ENCODE measurements at places on chromosomes 5 and 9.

GRCh38 chr9:81539317-81539716 lies 150.0 kb downstream of the TLE1 start:
- DNase-seq, result no peak

DNA sequence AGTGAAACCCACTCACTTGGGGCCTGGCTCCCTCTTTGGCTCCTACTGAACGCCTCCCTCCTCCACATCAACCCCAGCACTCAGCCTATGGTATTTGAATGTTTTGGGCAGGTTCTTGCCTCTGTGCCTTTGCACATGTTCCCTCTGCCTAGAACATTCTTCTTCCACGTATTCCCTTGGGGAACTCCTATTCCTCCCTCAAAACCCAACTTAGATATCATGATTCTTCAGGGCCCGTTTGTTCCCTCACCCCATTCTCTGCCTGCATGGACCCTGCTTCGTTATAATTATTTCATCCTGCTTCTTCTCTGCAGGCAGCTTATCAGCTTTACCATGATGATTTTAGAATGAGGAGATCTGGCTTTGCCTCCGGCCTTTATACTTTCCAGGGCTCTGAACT lies 215.0 kb upstream of the IER5L start:
- no peak for DNase-seq

DNA sequence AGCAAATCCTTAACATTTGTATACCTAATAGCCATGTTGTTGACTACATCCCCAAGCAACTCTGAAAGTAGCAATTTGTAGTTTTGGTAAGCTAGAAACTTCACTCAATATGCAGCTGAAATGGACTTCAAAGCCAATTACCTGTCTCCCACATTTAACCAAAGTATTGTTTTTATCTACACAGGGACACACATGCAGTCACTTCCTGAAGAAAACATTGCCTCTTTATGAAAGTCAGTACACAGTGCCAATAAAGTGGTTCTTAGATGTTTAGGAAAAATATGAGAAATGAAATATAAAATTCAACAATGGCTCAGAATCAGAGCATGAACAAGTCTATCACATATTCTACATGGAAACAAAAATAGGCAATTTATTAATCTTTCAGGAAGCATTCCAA lies 49.2 kb downstream of the OXCT1 start:
- DNase-seq, result no peak

DNA sequence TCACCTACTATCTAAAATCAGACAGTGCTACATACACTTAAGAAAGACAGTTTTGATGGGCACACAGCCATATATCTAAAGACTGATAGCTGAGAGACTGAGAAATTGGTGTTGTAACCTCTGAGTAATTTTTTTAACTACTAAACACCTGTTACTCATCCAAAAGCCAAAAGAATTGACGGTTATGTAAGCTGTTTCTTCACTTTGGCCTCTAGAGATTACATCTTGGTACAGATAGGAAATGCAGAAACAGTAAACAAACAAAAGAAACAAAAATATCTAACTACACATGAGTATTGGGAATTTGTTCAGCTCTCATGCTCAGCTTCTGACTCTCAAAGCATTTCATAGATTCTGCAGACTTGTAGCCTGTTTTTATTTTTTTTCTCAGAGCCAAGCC lies 152.1 kb upstream of the GAS1 start:
- DNase-seq, result no peak

DNA sequence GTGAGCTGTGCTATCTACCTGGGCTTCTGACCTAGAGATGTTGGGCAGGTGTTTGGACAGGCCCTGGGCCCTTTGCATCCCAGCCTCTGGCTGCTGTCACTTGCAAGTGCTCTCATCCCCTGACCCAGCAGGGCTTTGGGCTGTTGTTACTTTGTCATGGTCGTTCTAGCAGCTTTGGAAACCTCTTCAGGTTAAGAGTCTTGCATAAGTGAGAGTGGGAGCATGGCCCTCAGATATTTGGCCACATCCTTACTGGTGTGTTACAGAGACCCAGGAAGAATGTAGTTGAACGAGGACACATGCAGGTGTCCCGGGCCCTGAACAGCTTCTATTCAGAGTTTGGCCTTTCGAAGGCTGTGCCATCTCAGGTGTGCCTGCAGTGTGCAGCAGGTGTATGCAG lies 4.5 kb downstream of the TENT4A start:
- DNase-seq, result no peak

DNA sequence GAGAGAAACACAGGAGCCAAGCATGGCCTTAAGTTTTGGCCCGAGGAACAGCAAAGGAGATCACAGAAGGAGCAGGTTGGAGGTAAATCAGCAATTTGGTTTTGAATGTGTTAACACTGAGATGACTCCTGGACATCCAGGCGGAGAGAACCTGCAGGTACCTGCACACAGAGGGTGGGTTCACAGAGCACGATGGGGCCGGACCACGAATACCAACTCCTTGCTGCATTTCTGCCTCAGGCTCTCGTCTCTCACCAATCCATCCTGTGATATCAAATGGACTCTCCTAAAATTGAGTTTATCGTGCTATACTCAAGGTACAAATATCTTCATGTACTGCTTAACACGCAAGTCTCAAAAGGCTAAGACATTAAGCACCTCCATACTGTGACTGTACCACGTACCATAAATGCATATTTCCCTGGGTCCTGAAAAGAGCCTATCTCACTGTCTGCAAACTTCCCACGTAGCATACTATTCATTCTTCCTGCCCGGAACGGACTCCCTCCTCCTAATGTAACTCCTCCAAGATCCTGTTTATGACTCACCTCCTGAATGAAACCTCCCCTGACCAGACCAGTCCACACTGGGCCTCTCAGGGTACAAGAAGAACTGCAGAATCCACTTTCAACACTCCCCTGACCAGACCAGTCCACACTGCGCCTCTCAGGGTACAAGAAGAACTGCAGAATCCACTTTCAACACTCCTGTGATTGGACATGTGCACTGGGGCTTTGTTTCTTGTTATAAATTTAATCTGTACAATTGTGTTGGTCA lies 380.8 kb upstream of the RFX3 start:
- DNase-seq, result no peak

GRCh38 chr5:146632620-146633322 lies 116.8 kb upstream of the GPR151 start:
- peak; percentile 59 for DNase-seq

DNA sequence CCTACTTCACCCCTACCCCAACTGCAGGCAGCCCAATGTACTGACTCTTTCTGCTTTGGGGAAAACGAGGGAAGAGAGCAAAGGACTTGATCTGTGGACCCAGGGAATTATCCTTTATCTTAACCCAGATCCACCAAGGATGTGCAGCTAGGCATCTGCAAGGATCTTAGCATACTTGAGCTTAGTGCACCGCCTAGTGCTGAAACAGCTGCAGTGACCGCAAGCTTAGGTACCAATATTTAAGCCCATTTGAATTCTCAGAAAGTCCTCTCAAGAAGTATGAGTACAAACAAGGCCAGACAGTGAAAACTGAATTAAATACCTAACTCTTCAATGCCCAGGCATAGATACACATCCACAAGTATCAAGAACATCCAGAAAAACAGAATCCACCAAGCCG lies 576.7 kb upstream of the ADAMTS16 start:
- peak; percentile 74 for DNase-seq

GRCh38 chr5:149782018-149782894 lies 52.1 kb downstream of the PPARGC1B start:
- no peak for DNase-seq

- no peak for DNase-seq
These were observed 6.8 kb upstream of the CTNNAL1 start for GRCh38 chr9:109020113-109020512.

DNA sequence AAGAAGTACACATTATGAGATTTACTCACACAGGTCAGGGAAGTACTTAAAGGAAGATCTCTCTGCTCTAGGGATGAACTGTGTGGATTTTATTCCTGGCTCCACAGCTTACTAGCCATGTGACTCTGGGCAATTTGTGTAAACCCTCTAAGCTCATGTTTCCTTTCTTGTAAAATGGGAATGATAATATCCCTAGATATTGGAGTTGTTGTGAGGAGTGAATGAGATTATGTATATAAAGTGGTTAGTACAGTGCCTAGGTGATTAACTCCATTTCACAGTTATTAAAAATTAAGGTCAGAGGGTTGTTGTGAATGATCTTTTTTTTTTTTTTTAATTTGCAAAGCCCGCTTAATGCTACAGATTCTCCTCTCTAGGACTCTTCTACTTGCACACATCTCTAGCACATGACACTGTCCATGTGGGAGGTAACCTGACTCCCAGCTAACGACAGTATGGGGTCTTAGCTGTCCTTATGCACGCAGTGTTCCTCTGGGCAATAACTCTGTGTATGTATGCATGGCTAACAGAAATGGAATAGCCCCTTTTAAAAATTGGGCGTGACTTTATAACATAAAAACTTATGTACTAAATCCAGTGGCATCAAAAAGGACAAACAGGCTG lies 23.9 kb upstream of the MYOT start:
- peak; percentile 17 for DNase-seq

DNA sequence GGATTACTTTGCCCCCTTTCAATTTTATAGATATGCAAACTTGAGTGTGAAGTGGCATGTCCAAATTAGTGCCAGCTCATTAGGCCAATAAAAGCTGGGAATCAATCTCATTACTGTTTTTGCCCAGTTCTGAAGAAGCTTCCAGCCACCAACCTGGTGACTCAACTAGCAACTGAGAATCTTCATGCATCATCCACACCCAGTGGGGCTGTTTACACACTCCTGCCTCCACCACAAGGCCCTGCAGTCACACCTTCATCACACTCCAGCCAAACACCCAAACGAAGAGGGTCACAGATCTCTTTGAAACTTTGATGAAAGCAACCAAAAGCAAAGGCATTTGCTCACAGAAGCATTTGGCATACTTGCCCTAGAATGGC lies 41.3 kb upstream of the S1PR3 start:
- DNase-seq, result no peak

DNA sequence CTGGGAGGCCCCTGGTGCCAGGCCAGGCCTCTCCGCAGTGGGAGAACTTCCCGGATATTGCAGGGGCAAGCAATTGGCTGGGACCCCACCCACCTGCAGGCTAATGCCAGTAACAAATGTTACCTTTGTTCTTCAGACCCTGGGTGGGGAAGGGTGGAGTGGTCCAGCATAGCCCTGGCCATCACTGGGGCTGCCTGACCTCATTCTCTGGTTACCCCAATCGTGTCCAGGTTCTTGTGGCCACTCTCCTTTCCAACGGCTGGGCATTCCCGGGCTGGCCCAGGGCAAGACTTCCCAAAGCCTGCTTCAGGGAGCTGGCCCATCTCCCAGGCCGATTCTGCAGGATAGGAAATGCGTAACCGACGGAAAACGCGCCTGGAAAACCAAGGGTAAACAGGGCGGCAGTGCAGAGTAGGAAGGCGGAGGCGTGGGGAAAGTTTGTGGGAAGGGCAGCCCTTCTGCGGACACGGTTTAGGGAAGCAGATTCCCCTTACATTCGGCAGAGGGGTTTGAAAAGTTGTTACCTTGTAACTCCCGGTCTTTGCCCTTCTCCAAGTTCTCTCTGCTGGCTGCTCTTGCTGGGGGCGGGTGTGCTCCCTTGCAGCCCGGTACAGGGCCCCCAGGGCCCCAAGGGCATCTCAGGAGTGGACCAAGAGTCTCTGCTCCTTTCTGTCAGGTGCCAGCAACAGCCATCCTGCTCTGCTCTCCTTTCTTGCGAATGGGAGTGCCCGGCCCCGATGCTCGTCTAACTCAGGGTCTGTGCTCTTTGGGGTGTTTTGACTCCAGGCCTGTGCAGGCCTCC lies 3.5 kb downstream of the NRARP start:
- no peak for DNase-seq

GRCh38 chr9:4820168-4820567 lies 27.4 kb downstream of the RCL1 start:
- no peak for DNase-seq

GRCh38 chr9:27340285-27340674 lies 43.3 kb upstream of the EQTN start:
- DNase-seq, result no peak

DNA sequence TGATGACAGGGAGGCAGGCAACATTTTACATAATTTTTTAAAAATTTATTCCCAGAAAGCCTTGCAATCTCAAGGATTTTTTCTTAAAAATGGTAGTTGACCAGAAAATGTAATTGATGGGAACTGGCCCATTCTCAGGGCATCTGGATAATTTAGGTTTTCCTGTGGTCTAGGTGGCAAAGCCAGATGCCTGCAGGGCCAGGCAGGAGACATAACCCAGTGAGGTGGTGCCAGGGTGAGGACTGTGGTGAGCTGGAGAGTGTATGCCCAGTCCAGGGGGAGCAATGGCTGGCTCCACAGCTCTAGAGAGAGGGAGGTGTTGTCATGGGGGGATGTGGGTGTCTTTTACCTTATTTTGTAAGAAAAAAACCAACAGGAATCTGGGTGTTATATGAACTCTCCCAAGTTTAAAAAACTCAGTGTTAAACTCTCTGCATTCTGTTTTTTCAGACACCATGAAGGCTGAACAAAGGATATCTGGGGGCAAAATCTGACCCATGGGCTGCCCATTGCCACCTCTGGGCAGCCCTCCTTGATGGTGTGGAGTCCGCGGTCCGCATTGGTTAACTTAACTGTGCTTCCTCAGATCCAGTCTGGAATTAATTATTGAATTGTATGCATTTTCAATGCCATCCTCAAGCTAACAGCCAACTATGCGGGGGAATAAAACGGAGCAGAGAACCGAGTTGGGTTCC lies 43.9 kb downstream of the BOD1 start:
- no peak for DNase-seq

GRCh38 chr9:18331310-18331684 lies 142.7 kb upstream of the ADAMTSL1 start:
- peak; percentile 69 for DNase-seq

GRCh38 chr9:95311961-95312360 lies 5.5 kb downstream of the FANCC start:
- DNase-seq, result no peak

GRCh38 chr5:147534172-147534951 lies 24.5 kb upstream of the DPYSL3 start:
- peak; percentile 3 for DNase-seq

DNA sequence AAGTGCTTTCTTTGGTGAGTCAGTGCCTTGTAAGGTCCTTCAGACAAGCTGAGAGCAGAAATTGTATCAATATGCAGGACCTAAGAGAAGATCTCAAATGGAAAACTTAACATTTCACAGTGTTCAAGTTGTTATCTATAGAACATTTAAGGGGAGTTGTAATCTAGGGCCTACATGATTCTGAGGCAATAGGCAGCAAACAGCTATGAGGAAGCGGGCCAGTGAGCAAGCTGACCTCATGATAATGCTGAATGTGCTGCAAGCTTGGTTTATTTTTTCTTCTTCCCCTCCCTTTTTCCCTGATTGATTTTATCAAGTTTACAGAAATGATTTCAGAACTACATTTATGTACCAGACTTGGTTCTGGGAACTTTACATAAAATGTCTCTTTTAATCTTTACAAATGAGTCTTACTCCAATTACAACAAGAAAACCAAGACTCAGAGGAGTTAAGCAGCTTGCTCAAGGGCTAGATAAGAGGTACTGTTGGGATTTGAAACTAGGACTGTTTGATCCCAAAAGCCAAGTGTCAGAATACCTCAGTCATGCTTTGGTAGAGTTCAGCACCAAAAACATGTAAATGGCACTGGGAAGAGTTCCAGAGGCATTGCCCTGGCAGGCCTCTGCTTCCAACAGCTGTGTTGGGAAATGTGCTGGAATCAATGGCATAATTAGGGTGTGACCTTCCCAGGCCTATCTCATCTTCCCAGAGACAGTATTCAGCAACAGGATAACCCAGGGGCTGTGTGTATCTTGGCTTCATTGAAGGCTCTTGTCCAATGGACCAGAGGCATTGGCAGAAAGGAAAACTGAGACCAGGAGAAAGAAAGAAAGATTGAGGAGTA lies 130.1 kb downstream of the LRRC70 start:
- DNase-seq, result no peak

GRCh38 chr5:157390133-157390532 lies 69.9 kb upstream of the NIPAL4 start:
- no peak for DNase-seq

- DNase-seq, result peak; percentile 13
These were observed 9.5 kb downstream of the BARX1 start for GRCh38 chr9:93945400-93946337.

Data from NCI-H2171 treated with DMSO at 0.1 percent for 48 hours (cell line).